ENCODE measurements at places on chromosomes 11 and 22. TPM values are rescaled to one million over a fixed set of nuclear protein-coding genes. Genes with fewer than 3 reads are reported as not detected.

TTC38 gene
- total RNA-seq: 13.9 TPM

CNTN5 gene
- not detected for total RNA-seq

P2RY2 gene
- 10.7 TPM for total RNA-seq

OR56A1 gene
- not detected for total RNA-seq

CTSW gene
- total RNA-seq: not detected

MUC2 gene
- 0.59 TPM for total RNA-seq

RDX gene
- total RNA-seq: 150 TPM

OR51B4 gene
- total RNA-seq: not detected

RAB36 gene
- total RNA-seq: 7.5 TPM

OR52H1 gene
- not detected for total RNA-seq

CDHR5 gene
- total RNA-seq: 0.04 TPM
